Mesothelial cell of epicardium (in vitro differentiated cells): ENCODE measurements at places on chromosomes 11 and 22. TPM values are rescaled to one million over a fixed set of nuclear protein-coding genes. Genes with fewer than 3 reads are reported as not detected.

GRCh38 chr22:40361100-40361499 is 9.3 kb upstream of the SGSM3 start:
- H3K27ac ChIP-seq = no peak overlapping the region

DNA sequence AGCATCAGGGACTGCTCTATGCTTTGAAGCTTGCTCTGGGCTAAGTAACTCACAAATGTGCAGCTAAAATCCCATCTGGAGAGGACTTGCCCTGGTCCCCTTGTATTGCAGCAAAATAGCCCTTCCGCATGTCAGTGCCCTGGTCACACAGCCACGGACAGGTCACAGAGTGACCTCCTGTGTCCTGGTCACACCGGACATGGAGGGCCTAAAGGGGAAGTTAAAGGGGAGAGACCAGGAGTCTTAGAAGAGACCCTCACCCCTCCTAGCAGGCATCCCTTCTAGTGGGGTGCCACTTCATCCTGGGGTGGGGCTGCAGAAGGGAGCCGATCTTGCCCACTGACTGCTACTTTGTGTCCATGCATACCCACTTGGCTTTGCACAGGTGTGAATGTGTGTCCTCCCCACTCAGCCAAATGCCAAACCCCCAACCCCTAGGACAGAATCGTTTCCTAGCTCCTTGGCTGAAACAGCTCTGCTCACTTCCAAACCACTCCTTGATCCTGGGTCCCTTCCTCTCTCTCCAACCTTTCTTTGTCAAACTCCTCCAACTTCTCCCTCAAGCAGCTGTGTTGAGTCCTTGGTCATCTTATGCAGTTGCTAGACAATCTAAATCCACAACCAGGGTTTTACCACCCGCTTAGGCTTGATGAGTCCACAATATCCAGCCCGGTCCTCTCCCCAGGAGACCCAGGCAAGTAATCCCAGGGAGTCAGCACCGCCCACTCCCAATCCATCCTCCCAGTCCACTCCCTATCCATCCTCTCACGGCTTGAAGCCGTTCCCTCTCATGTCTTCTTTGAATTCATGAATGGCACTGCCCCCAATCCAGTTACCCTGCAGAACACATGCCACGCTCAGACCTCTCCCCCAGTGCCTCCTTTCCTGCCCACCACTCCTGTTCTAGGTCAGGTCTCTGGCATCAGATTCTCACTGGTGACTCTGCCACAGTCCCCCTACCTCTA is 3.3 kb upstream of the FXYD6 start:
- DNase-seq = peak; percentile 22
- H3K27ac ChIP-seq = no peak overlapping the region
- H3K4me3 ChIP-seq = no peak overlapping the region
- H3K27me3 ChIP-seq = peaks cover 34% of the 10 kb centered on the region
- no peaks in the 10 kb centered on the region for H3K36me3 ChIP-seq

- no peaks in the 10 kb centered on the region for H3K27me3 ChIP-seq
- H3K4me1 ChIP-seq = no peaks in the 10 kb centered on the region
- H3K4me3 ChIP-seq = no peak overlapping the region
Observed at GRCh38 chr11:93757924-93758865, 16.7 kb downstream of the C11orf54 start.

GRCh38 chr11:35380603-35381002 is 38.8 kb downstream of the SLC1A2 start:
- no peak for DNase-seq
- no peak overlapping the region for H3K4me3 ChIP-seq
- no peaks in the 10 kb centered on the region for H3K36me3 ChIP-seq

GRCh38 chr22:19706661-19707151 is 7.6 kb upstream of the SEPTIN5 start:
- peaks cover 24% of the 10 kb centered on the region for H3K27me3 ChIP-seq
- no peaks in the 10 kb centered on the region for H3K4me1 ChIP-seq
- DNase-seq = no peak
- no peak overlapping the region for H3K4me3 ChIP-seq
- H3K36me3 ChIP-seq = no peaks in the 10 kb centered on the region

- peaks cover 22% of the 10 kb centered on the region for H3K27me3 ChIP-seq
- no peak for DNase-seq
- no peaks in the 10 kb centered on the region for H3K36me3 ChIP-seq
- no peak overlapping the region for H3K27ac ChIP-seq
Observed at GRCh38 chr11:92697461-92698312, 271.8 kb upstream of the MTNR1B start.

Gene MB
- not detected in 3 replicates for total RNA-seq

- H3K27me3 ChIP-seq = no peaks in the 10 kb centered on the region
- H3K4me3 ChIP-seq = no peak overlapping the region
- no peak overlapping the region for H3K27ac ChIP-seq
- H3K36me3 ChIP-seq = no peaks in the 10 kb centered on the region
Observed at GRCh38 chr11:74583024-74583624, 9.3 kb upstream of the POLD3 start.

- H3K4me1 ChIP-seq = peaks cover 9% of the 10 kb centered on the region
- H3K27me3 ChIP-seq = no peaks in the 10 kb centered on the region
- no peak for DNase-seq
- H3K27ac ChIP-seq = peak overlapping the region; percentile 7
- no peak overlapping the region for H3K4me3 ChIP-seq
Observed at GRCh38 chr11:78876676-78877075, 302.0 kb upstream of the NARS2 start.

DNA sequence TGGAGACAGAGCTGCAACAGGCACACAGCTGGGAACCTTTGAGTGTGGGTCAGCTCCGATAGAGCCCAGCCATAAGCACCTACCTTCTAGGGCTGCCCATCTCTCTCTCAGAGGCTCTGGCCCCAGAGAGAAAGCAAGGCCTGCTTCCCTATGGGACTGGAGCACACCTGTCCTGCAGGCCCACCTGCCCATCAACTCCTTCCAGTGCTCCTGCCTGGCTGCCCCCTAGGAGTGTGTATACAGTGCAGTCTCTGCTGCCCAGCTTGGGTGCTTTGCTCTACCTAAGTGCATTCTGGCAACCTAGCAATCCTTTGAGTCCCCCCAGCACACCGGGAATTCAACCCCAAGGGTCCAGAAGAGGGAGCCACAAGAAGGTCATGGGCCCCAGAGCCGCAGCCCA is 21.0 kb downstream of the OR8G5 start:
- no peak overlapping the region for H3K4me3 ChIP-seq
- no peak for DNase-seq
- H3K27me3 ChIP-seq = no peaks in the 10 kb centered on the region
- no peaks in the 10 kb centered on the region for H3K4me1 ChIP-seq
- no peak overlapping the region for H3K27ac ChIP-seq
- no peaks in the 10 kb centered on the region for H3K36me3 ChIP-seq

Gene KRTAP5-9
- 0.52 to 0.65 TPM (median 0.62 TPM) in 3 replicates for total RNA-seq

GRCh38 chr11:134742956-134743819 is 331.1 kb upstream of the B3GAT1 start:
- peaks cover 21% of the 10 kb centered on the region for H3K4me1 ChIP-seq
- no peak for DNase-seq
- H3K36me3 ChIP-seq = no peaks in the 10 kb centered on the region
- no peaks in the 10 kb centered on the region for H3K27me3 ChIP-seq
- H3K27ac ChIP-seq = peak overlapping the region; percentile 22
- no peak overlapping the region for H3K4me3 ChIP-seq

DNA sequence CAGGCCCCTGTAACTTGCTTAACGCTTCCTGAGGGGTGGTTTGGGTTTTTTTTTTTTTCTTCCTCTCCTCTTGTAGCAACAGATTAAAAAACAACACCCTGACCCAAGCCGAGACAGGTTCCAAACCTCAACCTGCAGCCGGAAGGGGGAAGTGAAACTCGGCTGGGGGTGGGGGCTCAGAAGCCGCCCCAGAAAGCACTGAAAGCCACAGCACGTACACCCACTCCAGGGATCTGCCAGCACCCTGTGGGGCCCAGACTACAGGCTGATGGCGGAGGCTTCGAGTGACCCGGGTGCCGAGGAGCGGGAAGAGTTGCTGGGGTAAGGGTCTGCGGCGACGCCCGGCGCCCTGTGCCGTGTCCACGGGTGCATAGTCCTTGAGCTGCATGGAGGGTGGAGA is at the start of gene LSP1:
TSS of gene LSP1 (plus strand) at position 208 of the 400 bp plus-strand sequence. CDS start at position 269, 61 bp downstream.
- H3K27ac ChIP-seq = no peak within 1 kb of the TSS
- H3K4me3 ChIP-seq = no peak within 1 kb of the TSS

Gene CYP2D6
- total RNA-seq = 6.3 to 7.2 TPM (median 6.4 TPM) in 3 replicates

DNA sequence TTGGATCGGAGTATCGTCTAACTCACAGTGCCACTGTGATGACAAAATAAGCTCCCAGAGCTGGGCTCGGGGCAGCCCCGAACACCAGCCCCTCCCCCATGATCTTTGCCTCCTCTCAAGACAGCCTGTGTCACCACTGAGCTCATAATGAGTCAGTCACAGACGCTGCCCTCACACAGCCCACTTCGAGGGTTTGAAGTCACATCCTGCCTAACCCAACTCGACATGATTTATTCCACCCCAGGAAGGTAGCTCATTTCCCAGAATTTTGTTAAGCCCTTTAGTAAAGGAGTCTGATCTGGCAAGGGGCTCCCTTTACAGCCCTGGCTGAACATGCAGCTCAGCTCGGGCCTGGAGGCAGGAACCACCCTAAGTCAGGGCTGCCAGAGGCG is 22.8 kb downstream of the MYH9 start:
- peak overlapping the region; percentile 90 for H3K27ac ChIP-seq
- no peaks in the 10 kb centered on the region for H3K36me3 ChIP-seq
- H3K4me1 ChIP-seq = peaks cover 89% of the 10 kb centered on the region
- no peak overlapping the region for H3K4me3 ChIP-seq

GRCh38 chr11:12128301-12128751 is 17.9 kb downstream of the MICAL2 start:
- no peaks in the 10 kb centered on the region for H3K36me3 ChIP-seq
- H3K4me1 ChIP-seq = peaks cover 5% of the 10 kb centered on the region
- H3K27ac ChIP-seq = no peak overlapping the region
- no peaks in the 10 kb centered on the region for H3K27me3 ChIP-seq
- no peak overlapping the region for H3K4me3 ChIP-seq

Gene RFPL2
- total RNA-seq = 0.36 to 0.53 TPM (median 0.40 TPM) in 3 replicates

GRCh38 chr11:47997063-47998053 is 17.0 kb downstream of the PTPRJ start:
- H3K4me3 ChIP-seq = no peak overlapping the region
- peaks cover 12% of the 10 kb centered on the region for H3K4me1 ChIP-seq
- no peaks in the 10 kb centered on the region for H3K27me3 ChIP-seq
- peak overlapping the region; percentile 60 for H3K27ac ChIP-seq

Gene SYNGR1
- 37.4 to 38.9 TPM (median 38.9 TPM) in 3 replicates for total RNA-seq

Gene PLEKHA7
- 23.9 to 30.5 TPM (median 30.5 TPM) in 3 replicates for total RNA-seq

Gene ADM2
- total RNA-seq = 1.4 to 2.0 TPM (median 1.5 TPM) in 3 replicates

Gene ADAMTS15
- total RNA-seq = 8.1 to 9.9 TPM (median 9.4 TPM) in 3 replicates

Gene P2RY6
- total RNA-seq = 0.36 to 0.51 TPM (median 0.45 TPM) in 3 replicates

- peaks cover 28% of the 10 kb centered on the region for H3K4me1 ChIP-seq
- H3K4me3 ChIP-seq = no peak overlapping the region
- no peaks in the 10 kb centered on the region for H3K27me3 ChIP-seq
- no peaks in the 10 kb centered on the region for H3K36me3 ChIP-seq
- DNase-seq = no peak
- H3K27ac ChIP-seq = peak overlapping the region; percentile 24
Observed at GRCh38 chr11:94751786-94752185, 16.4 kb upstream of the AMOTL1 start.
